Activated CD8-positive, alpha-beta memory T cell treated with anti-CD3 and anti-CD28 coated beads for 4 hours (primary cell): ENCODE measurements at places on chromosomes 11 and 22.

GRCh38 chr11:20213790-20214189, 53.5 kb upstream of the DBX1 start:
- DNase-seq, result no peak

DNA sequence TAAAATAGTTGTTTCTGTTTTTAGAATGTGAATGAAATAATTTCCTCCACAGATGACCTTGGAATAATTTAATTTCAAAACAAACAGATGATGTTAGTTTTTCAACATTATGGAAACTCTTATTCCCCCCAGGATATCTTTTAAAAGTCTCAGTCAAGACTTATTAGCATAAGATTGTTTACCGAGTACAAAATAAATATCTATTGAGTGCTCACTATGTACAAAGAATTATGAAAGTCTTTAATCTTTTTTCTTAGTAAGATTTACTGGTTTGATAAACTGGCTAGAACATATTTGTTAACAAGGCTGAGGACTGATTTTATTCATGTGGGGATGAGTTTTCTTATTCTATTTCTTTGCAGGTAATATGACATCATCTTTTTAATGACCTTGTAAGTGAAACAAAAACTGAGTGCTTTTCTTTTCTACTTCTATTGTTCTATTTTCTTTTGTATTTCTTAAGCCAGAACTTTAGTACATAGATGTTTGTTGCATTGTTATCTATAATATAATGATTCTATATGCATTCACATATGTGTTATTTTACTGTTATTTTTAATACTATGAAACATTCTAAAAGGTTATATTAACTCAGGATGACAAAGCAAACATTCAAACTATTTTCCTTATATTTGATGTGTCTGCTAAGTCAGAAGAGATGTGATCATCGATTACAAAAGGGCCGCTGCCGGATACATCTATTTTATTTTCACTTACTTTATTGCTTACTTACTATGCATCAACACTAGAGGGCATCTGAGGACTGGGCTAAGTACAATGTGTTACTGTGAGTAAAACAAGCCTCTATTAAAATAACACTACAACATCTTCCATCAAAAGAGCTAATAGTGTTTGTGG, 111.0 kb upstream of the ARHGAP42 start:
- no peak for DNase-seq

DNA sequence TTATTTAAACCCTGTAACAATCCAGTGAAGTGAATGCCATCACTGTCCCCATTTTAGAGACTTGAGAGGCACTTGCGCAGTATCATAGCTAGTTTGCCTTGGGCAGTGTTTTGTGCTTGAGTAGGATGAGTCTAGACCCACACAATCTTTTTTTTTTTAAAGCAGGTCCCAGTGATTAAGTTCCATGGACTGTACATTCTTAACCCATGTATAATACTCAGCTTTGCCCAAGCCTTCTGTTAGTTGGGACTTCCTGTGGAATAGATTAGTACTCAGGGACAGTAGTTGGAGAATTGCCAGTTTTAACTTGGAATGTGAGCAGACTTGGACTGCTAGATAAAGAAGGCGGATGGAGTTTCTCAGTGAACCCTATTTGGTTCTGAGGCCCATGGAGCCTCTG, 108.6 kb upstream of the RASSF10 start:
- DNase-seq, result no peak

DNA sequence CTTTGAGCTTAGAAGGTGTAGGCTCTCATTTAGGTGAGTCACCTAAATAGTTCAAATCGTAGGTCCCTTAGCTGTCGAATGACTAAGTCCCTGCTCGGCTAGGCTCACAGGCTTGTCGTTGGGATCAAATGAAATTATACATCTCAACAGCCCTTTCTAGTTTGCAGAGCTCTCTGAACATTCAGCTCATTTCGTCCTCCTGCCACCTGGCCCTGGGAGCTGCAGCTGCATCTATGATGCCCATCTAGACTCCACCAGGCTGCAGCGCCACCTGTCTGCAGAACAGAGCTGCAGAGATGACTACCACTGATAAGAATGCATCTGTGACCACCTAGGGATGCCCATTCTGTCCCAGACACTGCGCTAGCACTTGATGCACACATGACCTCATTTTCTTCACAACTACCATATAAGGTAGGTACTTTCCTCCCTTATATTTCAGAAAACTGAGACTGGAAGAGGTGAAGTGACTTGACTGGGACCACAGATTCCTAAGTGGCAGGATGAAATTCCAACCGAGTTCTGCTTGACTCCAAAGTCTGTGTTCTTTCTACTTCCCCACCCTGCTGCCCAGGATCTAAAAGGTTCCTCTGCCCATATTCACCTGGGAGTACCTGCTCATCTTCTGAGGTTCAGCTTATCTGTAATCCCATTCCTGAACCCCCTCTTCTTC, 141.1 kb upstream of the NARS2 start:
- no peak for DNase-seq
